ENCODE measurements at places on chromosomes 13 and 19.
A peak's percentile ranks its signal among the peaks of the same experiment; 100 is the strongest.

- DNase-seq, result no peak
Measured at GRCh38 chr13:91280801-91281200, 66.7 kb upstream of the MIR17HG start.

DNA sequence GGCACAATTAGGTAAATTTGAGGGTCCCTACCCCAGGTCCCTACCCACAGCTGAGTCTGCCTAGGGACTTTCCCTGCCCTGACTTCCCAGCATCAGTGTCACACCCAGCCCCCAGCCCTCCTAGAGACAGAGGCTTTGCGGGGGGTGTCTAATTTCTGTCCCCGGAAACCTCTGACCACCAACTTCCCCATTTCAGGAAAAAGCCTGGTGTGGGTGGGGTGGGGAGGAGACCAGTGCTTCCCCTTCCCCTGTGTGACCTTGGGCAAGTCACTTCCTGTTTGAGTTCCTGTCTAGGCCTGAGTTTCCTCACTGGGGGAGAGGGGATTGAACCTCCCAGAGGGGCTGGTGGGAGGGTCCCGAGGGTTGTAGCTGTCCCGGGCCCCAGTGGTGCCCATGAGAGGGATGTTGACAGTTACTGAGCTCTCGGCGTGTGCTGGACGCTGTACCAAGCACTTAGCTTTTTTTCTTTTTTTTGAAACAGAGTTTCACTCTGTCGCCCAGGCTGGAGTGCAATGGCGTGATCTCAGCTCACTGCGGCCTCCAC is 7.9 kb downstream of the VASP start:
- peak; percentile 12 for DNase-seq

GRCh38 chr19:42074513-42075363 is 1.2 kb upstream of the ZNF574 start:
- no peak for DNase-seq

- DNase-seq, result no peak
Measured at GRCh38 chr19:41341669-41342490, 11.8 kb downstream of the TGFB1 start.

- DNase-seq, result no peak
Measured at GRCh38 chr13:49759503-49759902, 33.0 kb downstream of the KPNA3 start.

DNA sequence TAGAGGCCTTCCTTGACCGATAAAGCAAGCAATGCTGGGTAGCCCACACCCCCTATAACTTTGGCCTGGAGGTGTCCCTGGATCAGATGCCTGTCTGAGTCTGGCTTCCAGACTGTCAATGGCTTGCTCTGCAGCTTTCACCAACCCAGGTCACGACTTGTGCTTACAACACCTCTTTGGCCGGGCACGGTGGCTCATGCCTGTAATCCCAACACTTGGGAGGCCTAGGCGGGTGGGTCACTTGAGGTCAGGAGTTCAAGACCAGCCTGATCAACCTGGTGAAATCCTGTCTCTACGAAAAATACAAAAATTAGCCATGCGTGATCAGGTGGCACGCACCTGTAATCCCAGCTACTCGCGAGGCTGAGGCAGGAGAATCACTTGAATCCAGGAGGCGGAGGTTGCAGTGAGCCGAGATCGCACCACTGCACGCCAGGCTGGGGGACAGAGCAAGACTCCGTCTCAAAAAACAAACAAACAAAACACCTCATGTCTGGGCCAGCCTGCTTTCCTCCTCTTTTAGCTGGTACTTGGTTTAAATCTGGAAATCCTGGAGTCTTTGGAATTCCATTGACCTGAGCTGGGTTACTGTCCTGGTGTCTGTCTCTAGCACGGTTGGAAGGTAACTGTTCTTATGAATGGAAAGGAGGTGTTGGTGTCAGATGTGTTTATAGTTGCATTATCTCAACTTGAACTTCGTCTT is 10.3 kb upstream of the GARRE1 start:
- DNase-seq, result no peak

DNA sequence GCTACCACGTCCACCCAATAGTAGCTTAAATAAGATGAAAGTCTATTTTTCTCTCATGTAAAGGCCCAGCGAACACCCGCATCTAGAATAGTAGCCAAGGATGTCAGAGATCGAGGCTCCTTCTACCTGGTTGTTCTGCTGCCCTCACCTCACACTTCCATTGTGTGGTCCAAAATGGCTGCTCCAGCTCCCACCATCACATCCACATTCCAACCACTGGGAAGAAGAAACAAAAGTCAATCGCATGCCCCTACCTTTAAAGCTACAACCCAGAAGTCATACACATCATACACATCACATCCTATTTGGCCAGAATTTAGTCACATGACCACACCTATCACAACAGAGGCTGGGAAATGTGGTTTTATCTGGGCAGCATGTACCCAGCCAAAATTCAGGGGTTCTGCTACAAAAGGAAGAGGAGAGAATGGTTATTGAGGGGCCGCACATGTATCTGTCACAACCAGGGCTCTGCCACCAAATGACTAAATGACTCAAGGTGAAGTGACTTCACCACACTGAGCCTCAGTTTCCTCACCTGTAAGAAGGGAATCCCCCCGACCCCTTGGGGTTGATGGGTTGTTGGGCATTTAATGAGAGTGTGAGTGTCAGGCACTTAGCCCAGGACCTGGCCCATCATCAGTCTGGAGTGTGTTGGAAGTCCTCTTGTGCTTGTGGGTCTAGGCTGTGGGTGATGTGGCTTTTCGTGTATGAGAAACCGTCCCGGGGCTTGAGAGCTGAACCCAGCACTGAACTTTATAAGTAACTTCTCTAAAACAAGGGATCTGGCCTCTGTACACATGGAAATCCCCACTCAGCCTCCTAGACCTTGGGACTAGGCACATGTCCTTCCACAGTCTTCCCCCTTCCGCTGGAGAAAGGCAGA is 10.2 kb upstream of the CBLC start:
- DNase-seq, result no peak

GRCh38 chr19:7515110-7515644 is 726 bp upstream of the ZNF358 start:
- no peak for DNase-seq

GRCh38 chr19:29672933-29673336 is 7.7 kb downstream of the PLEKHF1 start:
- peak; percentile 88 for DNase-seq

GRCh38 chr13:29281932-29282495 is 313.5 kb downstream of the SLC7A1 start:
- DNase-seq, result no peak

DNA sequence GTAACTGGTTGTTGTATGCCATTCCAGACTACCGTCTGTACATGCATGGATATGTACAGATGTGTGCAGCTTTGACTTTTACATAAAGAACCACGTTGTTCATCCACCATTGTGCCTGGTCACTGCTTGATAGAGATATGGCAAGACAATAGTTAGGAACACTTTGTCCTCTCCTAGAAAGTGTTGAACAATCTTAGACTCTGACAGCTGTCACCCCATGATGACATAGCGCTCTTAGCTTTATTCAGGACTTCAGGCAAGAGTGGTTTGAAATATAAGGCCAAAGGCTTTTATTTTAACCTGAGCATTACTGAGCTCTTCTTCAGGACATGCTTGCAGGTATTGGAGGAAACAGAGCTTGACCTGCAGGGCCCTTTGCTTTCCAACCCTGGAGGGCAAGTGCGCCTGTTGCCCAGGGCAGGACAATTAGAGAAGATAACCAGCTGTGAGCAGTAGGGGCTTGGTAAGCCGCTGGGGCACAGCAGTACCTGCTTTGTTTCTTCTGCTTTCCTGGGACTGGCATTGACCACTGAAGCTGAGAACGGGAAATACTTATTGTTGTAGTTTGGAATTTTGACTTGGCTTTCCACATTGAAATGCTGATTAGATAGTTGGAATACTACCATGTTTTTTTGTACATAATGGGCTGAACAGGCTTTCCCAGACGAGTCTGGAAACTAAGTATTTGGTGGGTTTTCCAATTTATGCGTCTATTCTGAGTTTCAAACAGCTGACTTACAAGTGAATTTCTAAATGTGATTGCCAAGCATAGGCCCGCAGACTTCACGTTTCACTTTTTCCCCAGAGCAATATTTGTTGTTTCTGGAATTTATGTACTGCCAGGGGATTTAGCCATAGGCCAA is 51.1 kb downstream of the GARRE1 start:
- DNase-seq, result no peak

DNA sequence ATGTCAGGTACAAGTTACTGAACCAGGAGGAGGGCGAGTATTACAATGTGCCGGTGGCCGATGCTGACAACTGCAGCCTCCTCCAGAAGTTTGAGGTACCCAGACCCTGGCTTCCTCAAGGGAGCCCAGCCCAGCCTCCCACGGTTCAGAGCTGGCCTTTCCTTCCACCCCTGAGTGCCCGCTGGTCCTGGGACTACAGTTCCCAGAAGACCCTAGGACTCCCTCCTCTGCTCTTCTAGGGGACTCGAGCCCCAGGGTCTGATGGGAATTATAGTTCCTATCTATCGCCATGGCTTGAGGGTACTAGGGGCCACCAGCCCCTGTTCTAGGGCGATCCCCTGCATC is 11.0 kb downstream of the PRKCG start:
- no peak for DNase-seq

- DNase-seq, result no peak
Measured at GRCh38 chr13:52447815-52448552, 2.5 kb downstream of the VPS36 start.

DNA sequence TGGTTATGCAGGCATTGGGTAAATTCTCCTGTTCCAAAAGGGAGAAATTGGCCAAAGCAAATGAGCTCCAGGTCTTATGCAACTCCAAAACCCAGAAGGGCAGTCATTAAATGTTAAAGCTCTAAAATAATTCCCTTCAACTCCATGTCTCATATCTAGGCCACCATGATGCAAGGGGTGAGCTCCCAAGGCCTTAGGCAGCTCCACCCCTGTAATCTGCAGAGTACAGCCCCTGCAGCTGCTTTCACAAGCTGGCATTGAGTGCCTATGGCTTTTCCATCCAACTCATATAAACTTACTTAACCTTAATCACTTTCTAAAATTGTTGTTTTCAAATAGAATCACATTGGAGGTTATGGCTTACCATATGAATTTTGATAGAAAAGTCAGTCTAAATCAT is 44.7 kb upstream of the ZNF429 start:
- no peak for DNase-seq

DNA sequence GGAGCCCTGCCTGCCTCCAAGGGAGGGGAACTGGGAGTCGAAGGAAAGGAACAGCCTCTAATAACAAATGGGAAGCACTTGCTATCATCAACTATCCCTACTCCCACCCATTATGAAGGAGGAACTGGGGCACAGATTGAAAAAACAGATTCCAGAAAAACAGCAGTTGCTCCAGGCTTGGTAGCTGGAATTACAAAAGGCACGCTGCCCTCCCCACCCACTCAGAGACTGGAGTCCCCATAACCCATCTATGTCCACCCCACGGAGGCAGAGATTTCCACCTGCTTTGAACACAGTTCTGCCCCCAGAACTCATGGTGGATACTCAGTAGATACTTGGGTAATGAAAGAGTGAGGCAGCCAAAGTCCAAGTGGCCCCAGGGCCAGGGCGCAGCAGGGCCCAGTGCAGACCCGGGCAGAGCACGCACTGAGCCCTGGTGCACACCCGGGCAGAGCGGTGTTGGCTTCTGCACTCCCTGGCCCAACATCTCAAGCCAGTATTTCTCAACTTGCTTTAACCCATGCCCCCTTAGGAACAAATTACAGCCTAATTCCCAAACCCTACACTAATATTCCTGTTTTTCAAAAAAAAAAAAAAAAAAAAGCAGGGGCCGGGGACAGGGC is 19.1 kb upstream of the CCNP start:
- no peak for DNase-seq

DNA sequence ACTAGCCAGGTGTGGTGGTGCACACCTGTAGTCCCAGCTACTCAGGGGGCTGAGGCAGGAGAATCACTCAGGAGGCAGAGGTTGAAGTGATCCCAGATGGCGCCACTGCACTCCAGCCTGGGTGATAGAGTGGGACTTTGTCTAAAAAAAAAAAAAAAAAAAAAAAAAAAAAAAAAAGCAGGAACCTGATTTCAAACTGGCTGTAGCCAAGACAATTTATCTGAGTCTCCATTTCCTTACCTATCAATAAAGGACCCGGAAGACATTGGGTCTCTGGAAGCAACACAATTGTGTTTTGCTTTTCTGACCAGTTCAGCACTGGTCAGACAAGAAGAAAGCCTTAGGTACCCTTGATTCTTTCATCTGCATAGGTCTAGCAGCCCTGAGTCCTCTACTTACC is 491.0 kb downstream of the TBC1D4 start:
- DNase-seq, result no peak

All from stimulated activated naive CD4-positive, alpha-beta T cell treated with Interleukin-2 at 50 U/mL for 16 hours (primary cell).